Central memory CD4-positive, alpha-beta T cell (primary cell): ENCODE measurements at places on chromosomes 1 and 21.

- DNase-seq = no peak
These were observed 79.9 kb downstream of the ITPKB start for GRCh38 chr1:226659136-226659535.

DNA sequence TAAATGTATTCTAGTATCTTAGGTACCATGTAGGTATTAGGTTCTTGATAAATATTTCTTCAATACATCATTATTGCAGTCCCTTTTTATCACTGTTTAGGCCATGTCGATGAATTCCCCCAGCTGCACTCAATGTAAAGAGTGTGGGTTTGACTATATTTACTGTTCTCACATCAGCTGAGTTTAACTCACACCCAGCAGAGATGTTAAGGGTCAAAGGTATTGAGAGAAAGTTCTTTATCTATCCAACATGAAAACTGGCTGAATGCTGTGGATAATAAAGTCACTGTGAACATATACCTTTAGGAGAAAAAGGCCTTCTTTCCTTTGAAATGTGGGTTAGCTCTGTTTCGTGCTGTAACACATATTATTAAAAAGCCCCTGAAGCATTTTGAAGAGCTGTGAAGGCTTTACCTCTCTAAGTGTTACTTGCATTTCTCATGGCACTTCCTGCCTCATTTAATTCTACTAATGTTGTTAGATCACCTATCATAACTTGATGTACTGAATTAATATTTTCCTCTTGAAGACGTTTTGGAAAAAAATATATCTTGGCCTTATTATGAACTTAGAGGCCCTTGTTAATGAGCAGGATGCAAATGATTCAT lies 19.1 kb upstream of the LYST start:
- no peak for DNase-seq

- no peak for DNase-seq
These were observed 35.5 kb downstream of the RCAN1 start for GRCh38 chr21:34579411-34579810.

- DNase-seq = no peak
These were observed 11.4 kb downstream of the AGMAT start for GRCh38 chr1:15573477-15573876.

- no peak for DNase-seq
These were observed 14.8 kb upstream of the NCMAP start for GRCh38 chr1:24540906-24541710.

DNA sequence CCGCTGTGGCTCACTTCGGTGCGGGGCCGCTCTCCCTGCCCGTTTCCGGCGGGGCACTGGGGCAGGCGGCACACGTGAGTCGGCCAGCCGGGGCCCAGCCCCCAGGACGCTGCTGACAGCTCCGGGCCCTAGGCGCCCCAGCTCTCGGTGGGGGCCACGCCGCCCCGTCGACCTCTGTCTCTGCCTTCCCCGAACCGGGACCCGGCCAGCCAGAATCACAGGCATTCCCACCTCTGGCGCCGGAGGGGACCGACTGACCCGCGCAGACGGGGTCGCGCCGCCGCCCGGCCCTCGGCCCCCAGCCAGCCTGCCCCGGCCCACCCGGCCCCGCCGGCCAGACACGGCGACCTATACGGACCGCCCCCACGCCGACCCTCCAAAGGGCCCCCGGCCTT lies 755 bp downstream of the SCMH1 start:
- peak; percentile 12 for DNase-seq

DNA sequence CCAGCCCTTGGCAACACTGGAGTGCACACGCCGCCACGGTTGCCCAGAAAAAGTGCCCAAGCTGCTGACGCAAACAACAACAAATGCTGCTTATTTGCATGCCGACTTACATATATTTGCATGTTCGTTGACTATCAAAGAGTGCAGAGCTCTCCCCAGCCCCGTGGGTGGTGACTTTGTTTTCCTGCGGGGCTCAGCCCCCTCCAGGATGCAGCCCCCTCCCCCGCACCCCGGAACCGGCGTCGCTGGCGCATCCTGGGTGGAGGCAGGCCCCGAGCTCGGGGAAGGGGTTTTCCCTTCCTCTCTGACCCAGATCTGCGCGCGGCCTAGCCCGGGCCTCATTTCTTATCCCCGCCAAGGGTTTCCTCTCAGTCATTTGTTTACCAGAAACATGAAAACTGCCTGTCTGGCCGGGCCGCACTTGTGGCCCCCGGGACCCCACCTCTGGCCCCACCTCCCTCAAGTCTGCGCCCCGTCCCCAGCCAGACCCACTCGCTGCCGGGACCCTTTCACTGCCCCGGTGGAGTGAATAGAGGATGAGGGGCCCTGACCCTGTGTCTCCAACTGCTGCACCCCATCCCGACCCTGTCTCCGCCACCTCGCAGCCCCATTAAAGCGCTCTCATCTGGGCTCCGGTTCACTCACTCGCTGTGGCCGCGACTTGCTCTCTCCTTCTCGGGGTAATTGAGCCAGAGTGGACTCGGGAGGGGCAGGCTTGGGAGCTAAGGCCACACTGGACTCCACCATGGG lies 5.5 kb downstream of the TNFRSF25 start:
- DNase-seq = peak; percentile 98

GRCh38 chr1:185207980-185208602 lies 51.1 kb downstream of the SWT1 start:
- no peak for DNase-seq

DNA sequence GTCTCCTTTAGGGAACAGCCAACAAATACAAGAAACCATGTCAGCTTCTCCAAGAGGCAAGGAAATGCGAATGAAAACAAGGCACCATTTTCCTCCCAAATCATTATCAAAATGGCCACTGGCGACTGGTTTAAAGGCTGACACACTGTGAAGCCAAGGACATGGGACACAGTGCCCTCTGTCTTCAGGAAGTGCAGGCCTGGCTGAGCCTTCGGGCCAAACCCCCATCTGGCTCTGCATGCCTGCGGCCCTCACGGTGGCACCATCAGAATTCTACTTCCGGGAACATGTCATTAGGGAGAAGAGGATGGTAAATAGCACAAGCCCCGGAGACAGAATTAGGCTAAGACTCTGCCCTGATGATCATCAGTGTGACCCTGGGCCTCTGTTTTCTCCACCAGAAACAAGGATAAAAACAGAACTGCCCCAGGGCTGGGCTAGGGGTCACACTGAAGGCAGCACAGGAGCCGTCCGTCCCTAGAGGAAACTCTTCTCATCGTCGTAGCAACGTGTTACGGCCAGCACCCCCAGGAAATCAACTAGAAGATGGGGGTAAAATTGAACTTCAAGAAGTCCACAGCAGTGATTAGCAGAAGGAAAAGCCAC lies 103.5 kb downstream of the NPHP4 start:
- DNase-seq = no peak

DNA sequence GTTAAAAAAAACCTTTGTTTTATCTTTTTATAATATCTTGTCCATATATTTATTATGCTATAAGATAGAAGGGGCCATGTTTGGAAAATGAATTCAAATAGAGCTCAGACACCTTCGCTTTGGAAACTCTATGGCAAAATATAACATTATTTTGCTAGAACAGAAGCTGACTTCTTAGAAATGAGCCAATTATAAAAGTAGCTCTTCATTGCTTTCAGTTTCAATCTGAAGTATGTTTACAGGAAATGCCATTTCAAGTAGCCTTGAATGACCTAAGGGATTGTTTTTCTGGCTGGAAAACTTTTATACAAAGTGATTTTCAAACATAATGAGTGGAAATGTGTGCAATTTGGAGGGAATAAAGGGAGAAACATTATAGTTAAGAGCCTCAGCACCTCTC lies 37.8 kb upstream of the GBP5 start:
- DNase-seq = peak; percentile 8

DNA sequence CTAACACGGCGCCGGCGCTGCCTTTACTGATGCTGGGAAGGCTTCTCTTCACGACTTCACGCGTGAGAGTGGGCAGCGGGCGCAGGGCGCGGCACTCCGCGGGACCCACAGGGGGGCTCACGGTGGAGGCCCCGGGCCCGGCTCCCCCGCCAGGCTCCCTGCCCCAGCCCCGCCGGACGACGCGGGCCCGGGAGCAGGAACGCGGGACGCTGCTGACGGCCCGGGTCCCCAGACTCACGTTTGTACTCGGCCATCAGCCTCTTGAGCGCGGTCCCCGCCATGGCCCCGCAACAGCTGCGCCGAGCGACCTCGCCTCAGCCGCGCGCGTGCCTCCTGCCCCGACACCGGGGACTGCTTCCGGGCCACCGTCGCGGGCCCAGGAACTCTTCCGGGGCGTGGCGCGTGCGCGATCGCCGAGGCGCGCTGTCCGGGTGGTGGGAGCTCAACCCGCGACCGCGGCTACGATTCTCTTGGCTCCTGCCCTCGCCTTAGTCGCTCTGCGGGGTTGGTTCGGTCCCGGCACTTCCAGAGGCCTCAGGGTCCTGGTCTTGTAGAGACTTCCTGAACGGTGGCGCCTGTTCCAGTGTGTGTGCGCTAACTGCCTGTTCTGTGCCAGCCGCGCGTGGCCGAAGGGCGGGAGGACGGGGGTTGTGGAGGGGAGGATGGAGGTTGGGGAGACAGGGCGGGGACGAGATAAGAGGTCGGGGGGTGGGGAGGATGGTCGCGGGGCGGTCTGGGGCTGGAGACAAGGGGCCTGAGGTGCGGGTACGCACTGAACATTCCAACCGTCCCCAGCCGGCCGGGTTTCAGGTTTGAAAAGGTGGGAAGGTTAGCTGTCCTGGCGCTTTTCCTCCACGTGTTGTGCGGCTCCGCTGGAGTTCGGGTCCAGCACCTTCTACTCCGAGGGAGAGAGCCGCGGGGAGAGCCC lies at the start of gene UBE2G2:
TSS of gene UBE2G2 (minus strand) at position 353 of the 928 bp plus-strand sequence. CDS start at position 281, 72 bp downstream.
- peak; percentile 84 for DNase-seq

- no peak for DNase-seq
These were observed 6.0 kb downstream of the ZCCHC17 start for GRCh38 chr1:31302709-31303441.

DNA sequence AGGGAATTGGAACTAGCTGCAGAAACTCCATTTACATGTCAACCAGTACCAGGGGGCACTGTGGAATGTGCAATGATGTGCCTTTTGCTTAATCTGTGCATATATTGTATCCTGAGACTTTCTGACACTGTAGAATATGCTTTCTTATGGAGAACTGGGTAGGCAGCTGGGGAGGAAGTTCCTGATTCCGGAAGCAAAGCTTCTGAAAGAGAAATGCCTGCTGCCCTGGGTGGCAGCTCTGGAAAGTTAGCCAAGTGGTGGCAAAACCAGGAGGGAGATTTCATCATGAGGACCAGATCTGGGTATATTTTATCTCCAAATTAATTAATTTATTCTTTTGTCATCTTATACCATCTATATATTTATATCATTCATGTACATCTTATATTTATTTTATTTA lies 116.7 kb downstream of the XCL2 start:
- DNase-seq = no peak

DNA sequence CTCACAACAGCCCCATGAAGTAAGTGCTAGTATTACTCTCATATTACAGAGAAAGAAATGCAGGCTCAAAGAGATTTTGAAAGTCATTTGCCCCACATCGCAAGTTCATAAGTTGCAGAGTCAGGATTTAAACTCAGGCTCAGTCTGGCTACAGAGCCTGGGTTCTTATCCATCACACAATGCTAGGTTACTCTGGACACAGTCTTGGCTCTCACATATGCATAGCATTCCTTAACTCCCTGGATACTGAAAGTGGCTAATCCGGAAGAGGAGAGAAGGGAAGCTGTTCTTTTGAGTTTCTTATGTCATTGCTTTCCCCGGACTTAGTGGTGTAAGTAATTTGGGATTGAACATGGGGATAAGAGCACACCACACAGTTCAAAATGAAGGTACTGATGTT lies 357.4 kb upstream of the PLXNA2 start:
- no peak for DNase-seq

GRCh38 chr1:243723458-243724043 lies 126.5 kb downstream of the AKT3 start:
- no peak for DNase-seq

DNA sequence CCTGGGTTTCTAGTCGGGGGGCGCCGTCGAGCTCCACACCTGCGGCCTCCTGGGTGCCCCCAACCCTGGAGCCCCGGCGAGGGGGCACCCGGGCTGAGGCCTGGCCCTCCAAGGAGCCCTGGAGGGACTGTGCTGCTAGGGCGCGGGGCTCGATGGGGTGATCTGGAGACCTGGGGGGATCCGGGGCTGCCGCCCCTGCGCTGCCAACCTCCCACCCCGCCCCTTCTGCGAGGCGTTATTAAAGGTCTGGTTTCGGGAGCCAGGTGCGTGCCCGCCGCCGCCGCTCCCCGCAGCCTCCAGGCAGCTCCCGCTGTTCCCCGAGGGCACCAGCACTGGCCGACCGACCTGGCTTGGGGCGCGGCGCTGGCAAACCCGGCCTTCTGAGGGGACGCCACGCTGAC lies 746 bp upstream of the POFUT2 start:
- no peak for DNase-seq

DNA sequence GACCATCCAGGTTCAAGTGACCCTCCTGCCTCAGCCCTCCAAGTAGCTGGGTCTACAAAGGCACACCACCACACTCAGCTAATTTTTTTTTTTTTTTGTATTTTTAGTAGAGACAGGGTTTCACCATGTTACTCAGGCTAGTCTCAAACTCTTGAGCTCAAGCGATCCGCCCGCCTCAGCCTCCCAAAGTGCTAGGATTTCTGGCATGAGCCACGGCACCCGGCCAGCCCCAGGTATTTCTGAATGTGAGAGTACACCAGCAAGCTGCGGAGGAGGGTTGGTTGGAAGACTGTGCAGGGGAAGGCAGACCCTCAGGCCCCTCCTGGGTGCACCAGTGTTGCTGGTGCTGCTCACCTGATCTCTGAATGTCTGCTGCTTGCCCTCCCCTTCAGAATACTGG lies 33.1 kb upstream of the SIM2 start:
- no peak for DNase-seq

DNA sequence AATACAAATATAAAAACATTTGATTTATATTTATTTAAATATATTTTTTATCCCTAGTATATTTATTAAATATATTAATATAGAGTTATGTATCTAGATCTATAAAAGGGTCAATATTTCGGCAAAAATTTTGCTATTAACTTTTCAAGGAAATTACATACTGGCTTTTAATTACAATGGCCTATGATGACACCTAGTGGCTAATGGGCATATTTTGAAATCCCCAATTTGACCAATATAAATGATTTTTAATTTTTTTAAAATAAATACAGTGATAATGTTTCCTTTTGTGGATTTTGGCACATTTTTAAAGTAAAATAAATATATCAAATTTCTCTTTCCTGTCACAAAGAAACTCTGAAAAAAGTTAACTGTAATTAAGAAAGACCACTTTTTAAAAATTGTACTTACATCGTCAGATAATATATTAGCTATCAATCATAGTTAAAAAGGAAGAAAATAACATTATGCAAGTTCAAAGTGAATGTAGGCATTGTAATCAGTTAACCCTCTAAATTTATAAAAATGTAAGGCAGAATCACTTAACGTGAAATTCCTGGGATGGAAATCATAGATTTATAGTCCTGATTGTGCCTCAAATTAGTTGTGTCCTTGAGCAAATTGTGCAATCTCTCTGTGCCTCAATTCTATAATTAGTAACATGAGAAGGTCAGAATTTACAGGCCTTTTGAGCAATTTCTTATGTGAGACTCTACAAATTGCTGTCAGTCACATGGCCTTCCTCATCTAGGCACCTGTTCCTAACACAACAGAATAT lies 25.6 kb upstream of the RGS13 start:
- DNase-seq = peak; percentile 16
